ENCODE measurements at places on chromosomes 5 and 9.

GRCh38 chr9:114065304-114065703 lies 12.8 kb downstream of the AMBP start:
- DNase-seq: no peak

- no peak for DNase-seq
Observed at GRCh38 chr5:87784311-87784710, 371.6 kb upstream of the CCNH start.

- DNase-seq: no peak
Observed at GRCh38 chr5:43255704-43256103, 57.5 kb downstream of the HMGCS1 start.

GRCh38 chr9:27929841-27930240 lies 356.6 kb upstream of the C9orf72 start:
- DNase-seq: no peak

DNA sequence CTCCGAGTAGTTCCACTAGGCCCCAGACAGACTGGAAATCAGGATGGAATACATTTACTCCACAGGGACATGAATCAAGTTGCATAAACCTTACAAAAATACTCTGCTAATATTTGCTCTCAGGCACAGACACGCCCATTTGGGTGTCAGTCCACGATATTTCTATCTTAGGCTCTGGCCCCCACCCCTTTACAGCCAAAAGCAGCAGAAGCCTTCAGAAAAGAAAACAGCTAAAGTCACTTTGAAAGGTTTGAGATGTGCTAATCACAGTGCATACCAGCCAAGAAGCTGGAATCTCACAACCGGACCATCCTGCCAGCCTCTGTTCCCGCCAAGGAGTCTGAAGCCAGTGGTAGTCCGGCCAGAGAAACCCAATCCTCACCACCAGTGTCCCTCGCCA lies 22.6 kb downstream of the PTPN3 start:
- no peak for DNase-seq

DNA sequence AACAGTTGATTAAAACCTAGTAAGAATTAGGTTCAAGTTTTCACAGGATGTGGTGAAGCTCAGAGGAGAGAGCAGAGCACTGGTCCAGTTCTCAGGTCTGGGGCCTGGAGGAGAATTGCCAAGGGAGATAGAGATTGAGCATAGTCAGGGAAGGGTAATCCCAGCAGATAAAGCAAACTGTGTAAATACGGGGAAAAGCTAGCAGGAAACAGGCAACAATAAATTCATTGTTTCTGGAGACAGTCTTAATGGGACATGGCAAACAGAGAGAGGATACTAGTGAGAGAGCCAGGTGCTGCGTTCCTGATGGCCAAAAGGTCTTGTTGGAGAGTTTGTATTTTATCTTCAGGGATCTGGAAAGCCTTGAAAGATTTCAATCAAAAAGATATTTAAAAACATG lies 333.0 kb downstream of the PDE4D start:
- no peak for DNase-seq

DNA sequence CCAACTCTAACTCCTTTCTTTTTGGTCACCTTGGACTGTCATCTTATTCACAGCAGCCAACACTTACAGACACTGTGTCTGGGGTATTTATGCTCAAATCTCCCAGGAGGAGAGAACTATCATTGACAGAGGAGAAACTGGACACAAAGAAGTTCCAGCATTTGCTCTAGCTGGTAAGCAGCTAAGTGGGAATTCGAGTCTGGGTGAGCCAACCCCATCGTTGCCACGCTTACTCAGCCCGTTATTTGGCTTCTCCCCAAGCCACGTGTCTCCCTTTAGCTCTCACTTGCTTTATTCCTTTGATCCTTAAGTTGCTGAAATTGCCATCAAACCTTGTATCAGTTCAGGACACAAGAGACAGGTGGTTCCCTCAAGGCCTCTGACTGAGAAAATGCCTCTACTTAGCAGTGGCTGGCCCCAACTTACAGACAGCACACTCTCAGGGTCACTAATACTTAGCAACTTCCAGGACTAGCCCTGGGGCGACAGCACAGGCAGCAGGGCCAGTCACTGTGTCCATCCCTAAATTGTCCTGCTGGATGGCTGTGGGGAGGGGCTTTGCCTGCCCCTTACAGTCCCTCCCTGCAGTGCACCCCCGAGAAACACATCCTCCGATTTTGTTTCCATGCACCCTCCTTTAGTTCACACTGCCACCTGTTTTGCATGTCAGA lies 1.4 kb downstream of the SLC36A2 start:
- DNase-seq: no peak

DNA sequence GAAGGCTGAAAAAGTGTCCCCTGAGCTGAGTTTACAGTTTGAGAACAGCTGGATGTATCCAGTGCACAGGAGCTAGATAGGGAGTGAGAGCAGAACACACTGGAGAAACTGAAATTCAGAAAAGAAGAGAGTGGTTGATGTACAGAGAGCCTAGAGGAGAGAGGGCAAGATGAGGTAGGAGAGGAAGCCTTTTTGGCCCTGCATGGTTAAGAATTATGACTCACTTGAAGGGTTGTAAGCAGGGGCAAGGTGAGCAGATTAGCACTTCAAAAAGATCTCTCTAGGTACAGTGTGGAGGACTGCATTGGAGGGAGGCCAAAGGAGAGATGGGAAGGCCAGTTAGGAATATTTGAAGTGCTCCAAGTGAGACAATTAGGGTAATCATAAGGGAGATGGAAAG lies 25.2 kb downstream of the MCC start:
- no peak for DNase-seq

DNA sequence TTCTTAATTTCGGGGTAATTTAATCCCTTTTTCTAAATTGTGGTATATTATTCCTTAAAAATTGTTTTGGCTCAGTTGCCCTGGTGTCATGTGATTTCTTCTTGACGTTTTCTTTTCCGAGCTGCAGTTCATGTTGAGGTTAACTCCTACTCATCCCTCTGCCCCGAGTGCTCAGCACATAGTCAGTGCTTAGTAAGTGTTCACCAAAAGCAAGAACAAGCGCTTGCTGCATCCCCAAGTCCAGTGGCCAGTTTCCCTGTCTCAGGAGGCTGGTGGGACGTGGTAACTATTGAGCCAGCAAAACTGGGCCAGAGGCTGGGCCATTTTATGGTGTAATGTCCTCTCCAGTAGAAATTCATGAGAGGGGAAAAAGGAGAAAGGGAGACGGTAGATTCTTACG lies 23.3 kb downstream of the TRIO start:
- no peak for DNase-seq

GRCh38 chr9:25703701-25704357 lies 25.6 kb upstream of the TUSC1 start:
- DNase-seq: no peak

GRCh38 chr5:72817076-72817481 lies 618 bp downstream of the TNPO1 start:
- peak; percentile 72 for DNase-seq

DNA sequence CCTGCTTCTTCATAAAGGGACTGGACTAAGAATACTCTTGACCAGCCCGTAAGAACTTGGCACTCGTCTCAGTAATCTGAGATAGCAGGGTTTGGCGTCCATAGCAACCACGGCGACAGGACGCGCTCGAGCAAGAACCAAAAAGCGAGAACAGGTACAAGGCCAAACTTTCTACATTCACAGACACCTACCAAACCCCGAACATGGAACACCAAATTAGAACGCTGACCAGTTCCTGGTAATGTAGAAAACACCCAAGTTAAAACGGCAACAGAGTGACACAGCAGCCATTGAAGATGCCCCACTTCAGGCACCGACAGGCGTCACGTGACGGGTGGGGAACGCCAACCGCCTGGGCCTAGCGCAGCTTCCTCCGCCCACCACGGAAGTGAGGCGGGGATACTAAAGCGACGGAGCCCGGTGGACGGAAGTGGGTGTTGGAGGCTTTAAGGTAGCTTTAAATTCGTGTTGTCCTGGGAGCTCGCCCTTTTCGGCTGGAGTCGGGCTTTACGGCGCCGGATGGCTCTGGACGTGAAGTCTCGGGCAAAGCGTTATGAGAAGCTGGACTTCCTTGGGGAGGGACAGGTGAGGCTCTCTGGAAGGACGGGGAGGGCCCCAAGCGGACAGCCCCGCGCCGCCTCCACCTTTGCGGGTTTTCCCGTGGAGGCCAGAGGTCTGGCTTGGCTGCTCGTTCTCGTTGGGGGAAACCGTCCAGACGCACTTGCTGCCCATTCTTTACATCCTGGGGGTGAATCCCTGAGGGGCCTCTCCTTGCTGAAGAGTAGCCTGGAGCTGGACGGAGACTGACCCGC lies at the start of gene CDK7:
Gene CDK7, plus strand, starts transcription at position 430 of the 812 bp plus-strand sequence. Its CDS starts 90 bp downstream, at position 520.
- peak; percentile 96 for DNase-seq

DNA sequence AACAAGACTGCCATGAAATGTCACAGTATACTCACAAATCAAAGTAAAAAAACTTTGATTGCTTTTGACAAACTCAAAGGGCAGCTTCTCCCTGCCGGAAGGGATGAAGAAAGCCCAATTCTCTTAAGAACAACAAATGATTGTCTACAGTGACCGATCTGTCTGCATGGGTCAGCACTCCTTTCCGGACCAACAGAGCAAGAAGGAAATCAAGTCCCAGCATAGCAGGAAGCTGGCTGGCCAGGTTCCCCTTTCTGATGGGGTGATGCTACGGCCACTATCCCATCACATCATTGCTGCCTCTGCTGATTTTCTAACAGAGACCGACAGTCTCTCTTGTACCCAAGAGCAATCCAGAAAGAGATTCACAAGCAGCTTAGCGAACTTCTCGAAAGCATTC lies 692 bp downstream of the C1QTNF3 start:
- DNase-seq: peak; percentile 45

GRCh38 chr5:57532513-57533497 lies 50.2 kb upstream of the ACTBL2 start:
- DNase-seq: no peak

- DNase-seq: no peak
Observed at GRCh38 chr9:99172124-99173091, 49.3 kb downstream of the ALG2 start.

DNA sequence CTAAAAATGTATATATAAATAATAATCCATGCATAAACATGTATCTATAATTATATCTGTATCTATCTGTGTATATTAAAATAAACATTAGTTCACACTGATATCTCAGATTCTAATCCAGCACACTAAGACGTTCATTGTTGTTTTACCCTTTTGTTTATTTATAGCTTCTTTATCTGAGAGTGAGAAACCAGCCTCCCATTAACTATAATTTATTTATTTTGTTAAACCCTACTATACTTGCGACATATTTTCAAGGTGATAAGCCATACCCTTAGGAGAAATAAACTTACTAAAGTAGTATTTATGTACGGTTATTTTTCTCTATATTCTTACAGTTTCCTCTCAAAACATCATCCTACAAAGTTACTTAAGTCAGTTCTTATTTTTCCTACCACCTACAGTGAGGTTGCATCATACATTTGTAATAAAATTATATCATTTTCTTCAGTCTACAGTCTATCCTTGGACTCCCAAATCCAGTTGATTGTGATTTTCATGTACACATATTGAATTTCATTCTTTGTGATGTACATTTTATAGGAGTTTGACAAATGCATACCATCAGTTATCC lies 726.4 kb upstream of the FAM174A start:
- no peak for DNase-seq

DNA sequence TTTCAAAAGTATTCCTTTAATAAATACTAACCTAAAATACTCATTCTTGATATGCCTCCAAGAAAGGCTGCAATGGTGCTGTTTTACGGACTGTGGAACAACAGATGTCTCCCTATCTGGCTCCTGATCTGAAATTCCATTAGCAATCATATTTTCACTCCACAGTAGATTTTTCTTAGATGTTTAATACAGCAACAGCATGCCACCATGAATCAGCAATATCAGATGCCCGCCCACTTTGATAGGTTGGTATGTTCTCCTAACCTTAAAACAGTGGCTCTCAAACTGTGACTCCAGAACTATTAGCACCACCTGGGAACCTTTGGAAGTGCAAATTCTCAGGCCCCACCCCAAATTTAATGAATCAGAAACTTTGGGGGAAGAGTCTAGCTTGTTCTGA lies 110.2 kb downstream of the MLLT3 start:
- no peak for DNase-seq

DNA sequence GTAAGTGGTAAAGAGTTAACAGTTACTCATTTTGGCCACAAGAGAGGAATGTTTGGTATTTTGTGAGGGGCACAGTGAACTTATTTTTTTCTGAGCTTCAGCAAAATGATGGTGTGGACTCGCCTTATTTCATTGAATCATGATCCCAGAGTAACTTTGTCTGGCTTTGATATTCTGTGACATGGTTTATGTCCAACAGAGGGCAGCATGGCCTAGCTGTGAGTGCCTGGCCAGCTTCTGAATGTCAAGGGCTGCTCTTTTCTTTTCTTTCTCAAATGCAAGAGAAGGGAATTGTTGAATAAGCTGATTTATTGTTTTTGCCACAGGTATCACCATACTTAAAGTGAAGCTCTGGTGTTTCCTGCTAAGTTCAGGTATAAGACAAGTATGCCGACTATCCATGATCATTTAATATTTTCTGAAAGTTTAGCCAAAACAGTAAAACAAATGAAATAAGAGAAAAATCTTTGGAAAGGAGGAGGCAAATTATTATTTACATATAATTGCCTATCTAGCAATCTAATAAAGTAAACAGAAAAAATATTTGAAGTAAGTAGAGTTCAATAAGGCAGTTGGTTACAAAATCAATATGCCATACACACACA lies 31.7 kb downstream of the MRPL22 start:
- peak; percentile 39 for DNase-seq

DNA sequence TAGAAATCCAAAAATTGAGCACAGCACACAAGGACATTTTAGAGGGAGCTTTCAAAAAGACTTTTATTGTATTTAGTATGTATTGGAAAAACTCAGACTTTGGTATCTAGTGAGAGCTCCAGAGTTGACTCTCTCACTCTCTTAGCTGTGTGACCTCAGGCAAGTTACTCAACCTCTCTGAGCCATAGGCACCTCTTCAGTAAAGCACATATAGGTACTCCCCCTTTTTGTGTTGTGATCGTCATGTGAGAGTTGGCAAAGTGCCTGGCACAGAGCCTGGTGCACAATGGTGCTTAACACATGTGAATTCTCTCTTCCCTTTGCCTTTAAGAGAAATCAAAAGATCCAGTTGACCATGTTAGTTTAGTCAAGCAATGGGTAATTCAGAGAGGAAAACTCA lies 186.2 kb downstream of the TMEM38B start:
- no peak for DNase-seq

- DNase-seq: no peak
Observed at GRCh38 chr5:149754172-149754880, 24.2 kb downstream of the PPARGC1B start.

- DNase-seq: no peak
Observed at GRCh38 chr5:109989161-109989560, 299.4 kb downstream of the MAN2A1 start.

GRCh38 chr9:22052376-22052945 lies 43.4 kb upstream of the CDKN2B start:
- DNase-seq: no peak

GRCh38 chr9:80251778-80252177 lies 680.0 kb downstream of the TLE4 start:
- DNase-seq: no peak

DNA sequence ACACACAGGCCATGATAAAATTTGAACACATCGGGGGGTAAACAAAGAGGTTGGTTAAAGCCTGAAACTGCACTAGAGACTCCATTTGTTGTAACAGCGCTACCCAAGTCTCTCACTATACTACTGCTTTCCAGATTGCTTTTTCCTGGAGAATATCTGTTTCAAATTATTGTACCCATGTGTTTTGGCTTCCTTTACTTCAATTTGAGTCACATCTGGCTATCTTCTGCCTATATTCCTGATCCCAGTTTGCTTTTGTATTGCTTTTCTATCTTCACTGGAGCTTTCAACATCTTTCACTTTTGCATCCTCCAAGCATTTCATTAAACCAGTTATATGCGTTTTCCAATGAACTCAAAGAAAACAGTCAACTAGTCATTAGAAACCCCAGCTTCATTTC lies 404.7 kb downstream of the MLLT3 start:
- DNase-seq: no peak
